ENCODE measurements at places on chromosomes 7 and 10.

DNA sequence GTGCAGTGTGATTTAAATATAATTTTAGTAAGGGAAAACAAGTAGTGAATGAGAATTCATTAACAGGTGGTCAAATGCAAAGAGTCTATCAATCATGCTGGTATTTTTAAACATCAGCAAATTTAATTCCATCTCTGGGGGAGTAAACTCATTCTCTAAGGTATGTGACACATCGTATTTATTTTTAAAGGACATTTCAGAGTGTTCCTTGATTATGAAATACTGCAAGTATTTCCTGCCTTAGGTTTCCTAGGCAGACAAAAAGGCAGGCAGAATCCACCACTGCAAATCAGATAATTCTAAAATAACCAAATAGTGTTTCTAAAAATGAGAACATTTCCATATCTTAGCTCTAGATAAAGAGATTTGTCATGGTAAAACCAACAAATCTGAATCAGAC is 193.8 kb downstream of the LRRTM3 start:
- DNase-seq: no peak

GRCh38 chr10:22345301-22346095 is at the start of gene SPAG6:
TSS of gene SPAG6 (plus strand) at chr10:22345496. CDS start at chr10:22345612, 116 bp downstream.
- DNase-seq: peak; percentile 38

DNA sequence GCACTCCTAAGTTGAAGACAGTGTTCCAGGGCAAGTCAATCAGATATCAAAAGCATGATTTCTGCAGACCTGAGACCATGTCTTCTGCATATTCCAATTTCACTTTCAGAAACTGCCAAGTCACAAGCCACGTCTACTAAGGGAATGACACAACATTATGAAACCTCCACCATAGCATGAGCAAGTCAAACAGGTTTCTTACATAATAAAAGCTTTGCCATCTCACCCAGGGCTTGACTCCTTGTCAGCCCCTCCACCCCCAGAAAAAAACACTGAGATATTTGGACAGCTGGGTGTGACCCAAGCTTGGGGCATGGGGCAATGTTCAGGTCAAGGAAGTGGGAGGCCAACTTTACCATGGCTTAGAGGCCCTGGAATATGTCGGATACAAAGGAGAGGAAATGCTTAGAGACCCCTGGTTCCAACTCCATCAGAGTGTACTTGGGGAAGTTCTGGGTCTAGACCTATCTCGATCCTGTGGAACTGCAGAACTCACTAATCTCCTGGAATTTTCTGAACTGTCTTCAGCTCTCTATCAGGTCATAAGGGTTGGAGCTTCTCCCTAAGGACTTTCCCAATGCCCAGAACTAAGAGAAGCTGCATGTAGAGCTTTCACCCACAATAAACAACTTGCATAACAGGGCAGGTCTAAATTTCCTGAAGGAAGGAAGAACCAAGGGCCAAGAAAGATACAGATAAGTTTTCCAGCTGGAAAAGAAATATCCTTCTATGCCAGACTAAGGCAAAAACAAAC is 80.6 kb upstream of the NAMPT start:
- DNase-seq: no peak

- DNase-seq: peak; percentile 80
Measured at GRCh38 chr10:26438534-26439341, 597 bp downstream of the APBB1IP start.

DNA sequence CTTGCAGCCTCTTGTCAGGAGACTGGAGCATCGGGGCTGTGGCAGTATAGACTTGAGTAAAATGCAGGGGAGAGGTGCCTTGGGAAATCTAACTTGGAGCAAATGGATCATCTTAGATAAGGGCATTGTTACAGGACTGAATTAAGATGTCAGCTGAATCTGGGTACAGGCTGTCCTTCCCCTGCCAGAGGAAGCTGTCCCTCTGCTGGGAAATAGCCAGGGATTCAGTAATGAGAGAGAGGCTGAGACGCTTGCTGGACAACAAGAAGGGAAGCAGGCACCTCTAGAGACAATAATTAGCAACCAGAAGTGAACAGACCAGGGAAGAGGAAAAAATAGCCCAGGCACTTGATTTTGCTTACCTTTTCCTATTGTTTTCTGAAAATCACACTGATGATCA is 20.7 kb upstream of the RAPGEF5 start:
- no peak for DNase-seq

GRCh38 chr10:81109200-81109752 is 571.6 kb downstream of the SH2D4B start:
- no peak for DNase-seq

GRCh38 chr10:107098326-107098725 is 66.2 kb downstream of the SORCS1 start:
- no peak for DNase-seq

DNA sequence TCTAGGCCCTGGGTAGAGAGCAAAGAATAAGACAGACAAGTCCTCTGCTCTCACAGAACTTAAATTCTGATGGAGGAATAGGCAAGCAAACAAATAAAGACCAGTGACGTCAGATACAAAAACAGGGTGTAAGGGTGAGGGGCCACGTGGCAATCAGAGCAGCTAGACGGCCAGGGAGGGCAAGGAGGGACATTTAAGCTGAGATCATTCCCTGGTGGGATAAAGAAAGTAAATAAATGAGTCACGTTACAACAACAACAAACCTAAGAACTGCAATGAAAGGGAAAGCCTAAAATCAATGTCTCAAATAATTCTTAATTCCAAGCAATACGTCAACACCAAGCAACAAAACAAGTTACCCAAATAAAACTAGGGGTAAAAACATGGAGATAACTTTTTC is 21.8 kb downstream of the STN1 start:
- DNase-seq: no peak

- DNase-seq: no peak
Measured at GRCh38 chr7:84237533-84238173, 43.1 kb upstream of the SEMA3A start.

GRCh38 chr7:25407053-25407452 is 178.8 kb upstream of the NPVF start:
- DNase-seq: no peak

DNA sequence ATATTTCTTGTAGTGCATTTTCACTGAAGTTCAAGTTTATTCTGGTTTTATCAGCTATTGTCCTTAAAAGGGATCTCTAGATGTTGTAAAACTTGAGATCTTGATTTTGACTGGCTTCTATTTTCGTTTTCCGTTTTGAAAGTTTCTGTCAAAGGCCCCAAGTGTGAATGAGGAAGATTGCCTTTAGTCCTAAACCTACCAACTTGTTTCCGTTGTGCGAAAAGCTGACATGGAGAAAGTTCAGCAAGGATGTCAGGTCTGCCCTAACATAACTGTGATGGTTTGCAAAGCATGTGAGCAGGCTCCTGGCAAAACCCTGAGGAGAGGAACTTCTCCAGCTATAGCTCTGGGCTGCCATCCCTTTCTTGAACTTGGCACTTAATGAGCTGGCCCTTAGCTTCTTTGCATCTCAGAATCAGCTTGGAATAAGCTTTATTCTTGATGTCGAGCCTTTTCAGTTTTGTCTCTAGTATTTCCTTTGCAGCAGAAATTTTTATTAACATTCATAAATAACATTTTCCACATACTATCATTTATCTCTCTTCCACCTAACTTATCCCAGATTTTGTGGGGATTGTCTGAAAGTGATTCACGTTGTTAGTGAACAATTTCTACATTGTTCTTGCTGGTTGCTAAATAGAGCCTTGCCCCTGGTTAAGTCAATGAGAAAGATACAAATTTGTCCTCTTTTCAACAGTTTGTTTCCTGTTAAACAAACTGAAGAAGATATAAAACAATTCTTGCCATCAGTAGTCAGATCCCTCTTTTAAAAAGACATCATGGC is 559.4 kb downstream of the SUGCT start:
- no peak for DNase-seq

GRCh38 chr7:44580945-44581878 is 819 bp downstream of the TMED4 start:
- DNase-seq: peak; percentile 53

GRCh38 chr7:90841759-90842429 is 245.8 kb downstream of the CDK14 start:
- no peak for DNase-seq
